ENCODE measurements at places on chromosomes 5 and 9.

DNA sequence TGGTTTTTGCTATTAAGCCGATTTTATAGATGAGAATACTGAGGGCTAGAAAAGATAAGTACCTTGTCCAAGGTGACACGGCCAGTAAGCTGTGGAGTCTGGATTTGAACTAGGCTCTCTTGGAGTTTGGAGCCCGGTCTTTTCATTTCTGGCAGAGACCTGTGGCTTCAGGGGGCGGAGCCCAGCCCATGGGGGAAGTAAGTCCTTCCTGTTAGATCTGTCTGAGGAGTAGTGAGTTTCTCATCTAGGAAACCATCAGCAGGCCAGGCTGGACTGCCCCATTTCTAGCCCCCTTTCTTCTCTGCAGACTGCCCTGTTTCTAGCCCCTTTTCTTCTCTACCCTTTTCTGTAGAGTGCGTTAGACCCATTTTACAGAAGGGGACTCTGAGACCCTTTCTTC lies 521 bp upstream of the PTGS1 start:
- no peak for DNase-seq

- no peak for DNase-seq
Measured at GRCh38 chr9:6921315-6921714, 163.5 kb downstream of the KDM4C start.

DNA sequence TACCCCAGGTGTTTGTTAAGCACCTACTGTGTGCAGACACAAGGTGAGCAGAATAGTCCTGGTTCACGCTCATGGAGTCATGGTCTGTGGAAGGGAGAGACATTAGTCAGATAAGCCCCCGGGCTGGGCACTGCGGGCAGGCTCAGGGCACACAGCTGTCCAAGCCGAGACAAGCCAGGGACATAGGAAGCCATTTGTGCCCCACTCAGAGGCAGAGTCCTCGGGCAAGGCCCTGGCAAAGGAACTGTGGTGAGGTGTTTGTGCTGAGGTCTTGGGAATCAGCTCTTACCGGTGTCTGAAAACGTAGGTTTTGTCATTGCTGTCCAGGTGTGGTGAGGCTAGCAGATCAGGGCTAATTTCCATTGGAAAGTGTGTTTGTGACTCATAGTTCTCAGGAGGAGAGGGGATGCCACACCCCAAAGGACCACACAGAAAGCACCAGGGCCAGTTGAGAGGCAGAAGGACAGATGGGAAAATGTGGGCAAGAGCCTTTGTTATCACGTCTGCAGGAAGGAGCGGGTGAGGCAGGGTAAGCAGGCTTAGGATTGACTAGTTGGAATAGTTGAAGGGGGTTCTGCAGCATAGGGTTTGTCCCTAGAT lies 46.1 kb upstream of the NEURL1B start:
- no peak for DNase-seq

DNA sequence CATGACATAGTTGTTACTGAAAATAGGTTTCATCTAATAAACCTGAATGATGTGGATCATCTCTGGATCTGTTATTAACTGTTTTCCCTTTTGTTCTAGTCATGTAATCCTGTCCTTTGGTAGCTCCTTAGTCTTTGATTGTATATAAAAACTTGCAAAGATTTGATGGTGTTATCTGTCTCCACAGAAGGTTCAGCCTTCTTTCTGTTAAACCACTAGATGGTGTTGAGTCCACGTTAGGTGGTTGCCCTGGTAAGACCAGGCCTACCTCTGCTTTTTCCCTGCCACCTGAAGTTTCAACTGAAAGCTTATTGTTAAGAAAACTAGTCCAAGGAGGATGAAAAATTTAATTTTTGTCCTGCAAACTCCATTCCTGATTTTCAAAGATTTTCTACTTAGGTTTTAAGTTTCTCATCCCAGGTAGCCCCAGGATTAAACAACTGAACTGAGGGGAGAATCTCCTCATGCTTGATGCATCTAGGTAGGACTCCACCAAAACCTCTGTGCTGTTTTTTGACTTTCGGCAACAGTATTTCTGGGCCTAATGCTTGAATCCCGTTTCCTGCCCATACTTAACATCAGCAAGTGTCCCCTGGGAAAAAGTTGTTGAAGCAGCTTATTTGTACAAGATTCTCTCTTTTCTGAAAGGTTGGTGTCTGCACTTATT lies 68.5 kb downstream of the RICTOR start:
- DNase-seq = no peak

- DNase-seq = no peak
Measured at GRCh38 chr5:54651482-54652076, 134.0 kb downstream of the SNX18 start.

GRCh38 chr5:17805227-17805825 lies 171.1 kb downstream of the TAF11L14 start:
- no peak for DNase-seq

DNA sequence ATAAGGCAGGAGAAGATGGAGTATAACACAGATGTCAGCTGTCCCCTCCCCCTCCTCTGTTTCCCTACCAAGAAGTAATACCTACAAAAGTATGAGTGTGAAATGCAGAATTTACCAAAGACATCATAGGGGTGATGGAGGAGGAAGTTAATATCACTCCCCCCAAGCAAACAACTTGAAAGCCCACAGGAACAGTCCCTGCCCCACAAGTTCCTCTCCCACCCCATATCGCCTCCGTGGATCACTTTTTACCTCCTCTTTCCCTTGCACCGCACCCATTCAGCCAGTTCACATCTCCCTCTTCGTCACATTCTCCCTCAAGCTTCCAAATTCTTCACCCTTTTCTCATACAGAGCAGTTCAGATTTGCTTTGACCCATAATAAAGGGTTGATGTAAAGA lies 7.0 kb upstream of the SIL1 start:
- DNase-seq = no peak

- no peak for DNase-seq
Measured at GRCh38 chr9:581673-582497, 259.6 kb upstream of the DMRT1 start.

GRCh38 chr9:86550401-86550800 lies 196.2 kb upstream of the TUT7 start:
- no peak for DNase-seq
